ENCODE measurements at places on chromosomes 11 and 22. TPM values are rescaled to one million over a fixed set of nuclear protein-coding genes. Genes with fewer than 3 reads are reported as not detected.

CAPN5 gene
- 8.7 TPM for total RNA-seq

LINC01488 gene
- not detected for total RNA-seq

APOBEC3C gene
- total RNA-seq, result 26.9 TPM

HTR3B gene
- total RNA-seq, result not detected

SLC22A12 gene
- not detected for total RNA-seq

MPZL3 gene
- 0.37 TPM for total RNA-seq

FAT3 gene
- total RNA-seq, result 0.67 TPM
